Smooth muscle cell of trachea (primary cell): ENCODE measurements at places on chromosomes 1 and 21. TPM values are rescaled to one million over a fixed set of nuclear protein-coding genes. Genes with fewer than 3 reads are reported as not detected.

The ARHGAP29 gene
- total RNA-seq, result 36.7 and 84.1 TPM in 2 replicates

The OR6K3 gene
- under 0.01 TPM in 1 of 2 replicates, not detected in the other for total RNA-seq

The RNU1-4 gene
- under 0.01 TPM in 2 replicates for total RNA-seq

The IRF6 gene
- 1.8 and 3.6 TPM in 2 replicates for total RNA-seq

The GOLT1A gene
- not detected in 2 replicates for total RNA-seq

The TMEM53 gene
- total RNA-seq, result 6.3 and 8.6 TPM in 2 replicates

The LCE1E gene
- not detected in 2 replicates for total RNA-seq

The CYP2J2 gene
- total RNA-seq, result 0.29 and 0.50 TPM in 2 replicates

The NTMT2 gene
- total RNA-seq, result not detected in 2 replicates
